Right ventricle myocardium superior (tissue), 1 donor: ENCODE measurements at places on chromosomes 7 and 10. TPM values are rescaled to one million over a fixed set of nuclear protein-coding genes. Genes with fewer than 3 reads are reported as not detected.

CADPS2 gene
- 20.3 TPM for total RNA-seq

DNA sequence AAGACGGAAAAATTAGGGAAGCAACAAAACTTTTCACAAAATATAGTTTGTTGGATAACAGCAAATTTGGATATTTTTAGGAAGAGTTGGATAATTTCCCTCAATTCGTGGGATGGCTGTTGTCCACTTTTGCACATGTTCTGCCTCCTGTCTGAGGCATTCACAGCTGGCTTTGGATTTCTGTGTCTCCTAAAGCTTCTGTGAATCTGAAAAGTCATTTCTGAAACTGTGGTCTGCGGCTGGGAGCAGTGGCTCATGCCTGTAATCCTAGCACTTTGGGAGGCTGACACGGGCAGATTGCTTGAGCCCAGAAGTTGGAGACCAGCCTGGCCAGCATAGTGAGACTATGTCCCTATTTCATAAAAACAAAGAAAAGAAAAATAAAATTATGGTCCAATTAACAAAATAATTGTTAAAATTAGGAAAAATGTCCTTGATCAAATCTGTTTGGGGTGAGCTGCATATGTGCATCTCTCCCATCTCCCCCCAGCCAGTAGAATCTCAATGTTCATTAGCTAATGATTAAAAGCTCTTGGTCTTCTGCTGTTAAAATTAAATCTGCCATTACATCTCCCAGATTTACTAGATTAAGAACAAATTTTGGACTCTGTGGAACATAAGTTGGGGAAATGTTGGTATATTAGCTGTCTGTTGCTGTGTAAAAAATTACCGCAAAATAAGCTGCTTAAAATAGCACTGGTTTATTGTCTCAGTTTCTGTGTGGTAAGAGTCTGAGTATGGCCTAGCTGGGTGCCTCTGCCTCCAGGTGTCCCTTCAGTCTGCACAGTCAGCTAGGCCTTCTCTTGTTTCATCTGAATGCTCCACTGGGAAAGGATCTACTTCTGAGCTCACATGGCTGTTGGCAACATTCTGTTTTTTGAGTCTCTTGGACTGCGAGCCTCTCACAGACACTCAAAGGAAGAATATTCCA lies 332.0 kb upstream of the FZD1 start:
- DNase-seq: no peak

DNA sequence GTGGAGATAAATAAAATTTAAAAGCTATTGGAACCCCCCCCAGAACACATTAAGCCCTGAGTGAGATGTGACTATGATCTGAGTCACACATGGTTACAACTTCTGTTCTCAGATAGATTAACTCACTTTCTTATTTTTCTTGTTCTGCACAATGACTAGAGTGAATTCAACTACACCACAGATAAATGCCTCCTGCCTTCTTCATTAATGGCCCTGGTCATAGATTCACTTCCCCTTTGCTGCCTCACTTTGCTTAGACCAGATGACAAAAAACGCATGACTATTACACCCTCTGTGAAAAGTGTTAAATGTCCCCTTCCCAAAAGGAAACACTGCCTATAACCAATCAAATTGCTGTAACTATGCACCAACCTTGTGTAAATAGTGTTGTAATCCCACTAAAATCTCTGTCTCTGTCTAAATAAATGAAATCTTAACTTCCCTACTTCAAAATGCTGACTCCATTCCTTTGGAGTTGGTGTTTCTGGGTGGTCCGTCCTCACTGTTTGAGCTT lies 49.4 kb downstream of the AKR1D1 start:
- no peak for DNase-seq

GRCh38 chr10:80760914-80761371 lies 223.2 kb downstream of the SH2D4B start:
- DNase-seq: no peak

DNA sequence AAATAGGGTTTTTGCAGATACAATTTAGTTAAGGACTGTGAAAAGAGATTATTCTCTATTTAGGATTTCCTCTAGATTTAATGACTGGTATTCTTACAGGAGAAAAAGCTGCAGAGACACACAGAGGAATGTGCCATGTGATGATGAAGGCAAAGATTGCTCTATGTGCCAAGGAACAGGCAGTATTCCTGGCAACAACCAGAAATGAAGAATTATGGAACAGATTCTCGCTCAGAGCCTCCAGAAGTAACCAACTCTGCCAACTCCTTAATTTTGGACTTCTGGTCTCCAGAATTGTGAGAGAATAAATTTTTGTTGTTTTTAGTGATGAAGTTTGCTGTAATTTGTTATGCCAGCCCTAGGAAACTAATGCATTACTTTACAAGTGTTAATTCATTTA lies 307.6 kb upstream of the SEMA3A start:
- DNase-seq: no peak
